Brain pericyte (primary cell): ENCODE measurements at places on chromosomes 12 and 14.
A peak's percentile ranks its signal among the peaks of the same experiment; 100 is the strongest.

DNA sequence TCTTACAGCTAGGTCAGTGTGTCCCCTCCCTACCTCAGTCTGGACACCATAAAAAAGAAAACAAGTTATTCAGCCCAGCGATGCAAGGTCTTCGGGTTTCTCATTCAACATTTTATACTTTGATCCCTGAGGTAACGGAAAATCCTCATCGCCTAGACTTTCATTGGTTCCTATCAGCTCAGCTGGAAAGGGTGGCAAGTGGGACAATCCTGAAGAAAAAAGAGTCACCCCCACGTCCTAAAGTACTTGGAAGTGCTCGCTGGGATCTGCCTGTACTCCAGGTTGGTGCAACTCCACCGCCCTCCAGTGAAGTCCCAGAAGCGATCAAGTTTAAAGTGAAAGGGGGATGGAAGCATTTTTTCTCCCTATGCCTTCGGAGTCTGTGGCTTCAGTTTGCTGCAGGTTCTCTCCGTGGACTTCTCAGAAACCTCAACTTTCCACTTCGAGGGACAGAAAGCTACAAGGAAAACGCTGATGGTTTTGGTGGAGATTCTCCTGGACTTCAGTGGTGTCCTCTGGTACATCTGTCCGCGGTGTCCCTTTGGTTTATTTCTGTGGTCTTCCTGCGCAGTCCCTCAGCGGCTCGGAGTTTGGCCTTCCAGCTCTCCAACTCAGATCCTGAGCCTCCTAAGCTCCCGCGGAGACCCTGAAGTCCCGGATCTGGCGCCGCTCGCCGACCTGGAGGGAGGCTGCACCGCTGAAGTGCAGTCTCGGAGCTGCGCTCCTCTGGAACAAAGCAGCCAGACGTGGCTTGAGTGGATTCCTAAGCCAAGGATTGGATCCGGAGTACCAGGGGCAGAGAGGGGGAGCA lies 1.8 kb upstream of the LRFN5 start:
- peak; percentile 50 for DNase-seq

- no peak for DNase-seq
Measured at GRCh38 chr14:50920482-50921230, 23.6 kb downstream of the PYGL start.

DNA sequence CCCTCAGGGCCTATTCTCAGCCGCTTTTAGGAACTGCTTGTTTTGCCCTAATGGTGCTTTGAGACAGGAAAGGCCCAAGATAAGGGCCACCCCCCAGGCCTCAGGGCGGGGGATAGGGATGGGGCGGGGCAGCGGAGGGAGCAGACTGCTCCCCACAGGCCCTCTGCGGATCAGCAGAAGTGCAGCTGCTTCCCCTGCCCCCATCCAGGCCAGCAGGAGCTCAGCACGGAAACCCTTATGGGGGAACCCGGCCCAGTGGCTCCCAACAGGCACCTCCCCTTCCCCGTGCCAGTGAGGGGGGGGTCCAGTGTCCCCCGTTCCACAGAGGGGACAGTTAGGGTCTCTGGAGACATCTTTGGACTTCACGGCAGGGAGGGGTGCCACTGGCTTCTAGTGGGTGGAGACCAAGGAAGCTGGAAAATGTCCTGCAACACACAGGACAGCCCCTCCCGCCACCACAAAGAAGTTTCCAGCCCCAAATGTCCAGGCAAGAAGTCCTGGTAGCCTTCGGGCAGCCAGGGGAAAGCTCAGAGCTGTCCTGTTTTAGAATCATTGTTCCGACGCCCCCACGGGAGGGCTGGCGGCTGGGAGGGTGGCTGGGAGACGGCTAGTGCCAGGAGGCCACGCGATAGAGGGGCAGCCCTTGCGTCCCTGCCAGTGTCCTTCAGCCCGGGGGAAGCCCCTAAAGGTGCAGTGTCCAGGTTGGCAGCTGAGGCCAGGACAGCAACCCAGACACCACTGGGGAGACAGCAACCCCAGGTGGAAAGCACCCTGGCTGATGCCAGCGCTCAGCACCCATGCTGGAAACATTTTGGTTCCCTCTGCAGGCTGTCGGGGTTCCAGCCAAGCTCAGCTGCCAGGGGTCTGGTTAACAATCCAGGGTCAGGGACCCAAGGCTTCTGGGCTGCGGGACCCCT lies 10.4 kb upstream of the GPR132 start:
- no peak for DNase-seq

- DNase-seq: no peak
Measured at GRCh38 chr12:18306311-18306710, 45.0 kb downstream of the PIK3C2G start.

DNA sequence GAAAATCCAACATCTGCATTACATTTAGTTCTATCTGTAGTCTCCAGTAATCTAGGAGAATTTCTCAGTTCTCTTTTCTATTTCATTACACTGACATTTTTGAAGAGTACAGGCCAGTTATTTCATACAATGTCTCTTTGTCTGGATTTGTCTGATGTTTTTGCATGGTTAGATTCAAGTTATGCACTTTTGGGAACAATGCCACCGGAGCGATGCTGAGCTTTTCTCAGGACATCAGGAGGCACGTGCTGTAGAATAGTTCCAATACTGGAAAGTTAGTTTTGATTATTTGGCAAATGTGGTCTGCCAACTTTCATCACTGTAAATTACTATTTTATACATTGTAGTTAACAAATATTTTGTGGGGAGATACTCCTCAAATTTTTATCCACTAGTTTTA lies 43.1 kb downstream of the ALDH1L2 start:
- no peak for DNase-seq

- no peak for DNase-seq
Measured at GRCh38 chr12:126157575-126157966, 1092.3 kb downstream of the AACS start.

GRCh38 chr12:96807741-96808140 lies 99.3 kb upstream of the NEDD1 start:
- no peak for DNase-seq

DNA sequence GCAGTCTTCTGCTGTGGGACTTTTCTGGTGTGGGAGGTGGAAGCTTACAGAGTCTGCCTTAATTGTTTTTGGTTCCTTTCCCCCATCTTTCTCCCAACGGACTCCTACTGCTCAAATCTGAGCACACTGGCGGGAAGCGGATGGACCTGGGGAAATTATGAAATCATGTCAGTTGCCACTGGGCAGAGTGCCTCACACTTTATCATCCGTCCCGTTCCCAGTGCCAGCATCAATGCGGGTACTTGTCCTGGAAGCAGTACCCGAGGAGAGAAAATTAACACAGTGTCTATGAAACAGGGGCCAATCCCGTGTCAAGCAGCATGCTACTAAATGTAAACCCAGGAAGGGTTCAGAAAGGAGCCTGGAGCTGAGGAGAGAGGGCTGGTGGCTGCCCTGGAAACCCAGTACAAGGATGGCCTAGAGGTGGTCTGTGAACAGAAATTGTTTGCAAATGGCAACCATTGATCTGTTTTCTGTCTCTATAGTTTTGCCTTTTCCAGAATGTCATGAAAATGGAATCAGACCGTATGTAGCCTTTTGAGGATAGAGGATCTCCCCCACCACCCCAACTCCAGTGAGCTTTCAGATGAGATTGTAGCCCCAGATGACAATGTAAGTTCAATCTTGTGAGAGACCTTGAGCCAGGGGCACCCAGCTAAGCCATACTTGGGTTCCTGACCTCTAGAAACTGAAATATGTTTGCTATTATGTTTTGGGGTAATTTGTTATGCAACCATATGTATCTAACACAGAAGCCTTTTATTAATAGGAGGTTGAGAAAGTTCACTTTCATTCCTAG lies 908 bp upstream of the CDKL1 start:
- no peak for DNase-seq

DNA sequence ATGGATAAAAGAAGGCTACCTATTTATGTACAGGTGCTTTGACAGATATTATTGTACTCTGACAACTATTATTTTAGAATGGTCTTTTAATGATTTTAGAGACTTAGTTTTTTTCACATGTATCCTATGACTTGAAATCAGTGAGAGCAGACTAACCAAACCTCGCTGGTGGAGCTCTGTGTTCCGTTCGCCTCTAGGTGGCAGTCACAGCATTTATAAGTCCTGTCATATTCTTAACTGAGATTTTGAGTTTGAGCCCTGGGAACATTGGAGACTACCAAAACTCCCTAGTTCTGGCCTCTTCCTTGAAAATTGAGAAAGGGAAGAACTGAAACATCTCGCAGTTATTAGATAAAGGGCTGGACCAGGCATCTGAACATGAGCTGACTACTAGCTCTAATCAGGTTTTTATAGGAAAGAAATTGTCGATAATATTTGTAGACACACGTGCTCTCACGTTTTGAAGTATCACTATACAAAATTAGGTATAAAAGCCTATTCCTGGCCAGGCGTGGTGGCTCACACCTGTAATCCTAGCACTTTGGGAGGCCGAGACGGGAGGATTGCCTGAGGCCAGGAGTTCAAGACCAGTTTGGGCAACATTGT lies 48.3 kb downstream of the TTLL5 start:
- DNase-seq: peak; percentile 53

DNA sequence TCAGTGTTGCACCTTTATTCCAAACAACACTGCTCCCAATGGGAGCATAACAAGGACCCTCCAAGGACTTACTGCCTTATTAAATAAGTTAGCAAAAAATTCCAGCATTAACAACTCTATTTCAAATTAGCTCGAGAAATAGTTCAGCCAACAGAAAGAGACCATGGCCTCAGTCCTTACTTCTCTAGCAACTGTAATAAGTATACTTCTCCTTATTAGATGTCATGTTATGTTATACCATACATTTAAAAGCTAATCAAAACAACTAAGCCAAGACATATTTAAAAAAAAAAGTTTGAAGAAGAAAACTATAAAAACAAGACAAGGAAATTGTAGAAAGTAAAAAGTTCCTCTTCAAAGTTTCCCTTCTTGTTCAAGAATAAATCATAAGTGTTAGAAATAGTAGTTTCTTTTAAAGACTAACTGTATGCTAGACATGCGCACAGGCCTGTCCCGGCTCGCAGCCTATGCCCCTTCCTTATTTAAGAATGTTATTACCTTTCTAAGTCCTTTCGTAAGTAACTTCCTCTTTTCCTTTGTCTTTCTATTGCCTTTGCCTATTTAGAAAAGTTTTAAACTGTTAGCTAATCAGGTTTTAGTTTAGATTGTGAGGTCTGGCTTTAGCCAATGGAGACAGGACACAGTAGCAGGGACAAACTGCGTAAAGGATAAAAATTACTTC lies 68.6 kb downstream of the RESF1 start:
- no peak for DNase-seq

GRCh38 chr12:88518863-88519403 lies 61.3 kb downstream of the KITLG start:
- no peak for DNase-seq

GRCh38 chr14:97058074-97058467 lies 260.9 kb downstream of the VRK1 start:
- DNase-seq: no peak

GRCh38 chr12:89593873-89594272 lies 68.0 kb upstream of the POC1B start:
- DNase-seq: no peak

DNA sequence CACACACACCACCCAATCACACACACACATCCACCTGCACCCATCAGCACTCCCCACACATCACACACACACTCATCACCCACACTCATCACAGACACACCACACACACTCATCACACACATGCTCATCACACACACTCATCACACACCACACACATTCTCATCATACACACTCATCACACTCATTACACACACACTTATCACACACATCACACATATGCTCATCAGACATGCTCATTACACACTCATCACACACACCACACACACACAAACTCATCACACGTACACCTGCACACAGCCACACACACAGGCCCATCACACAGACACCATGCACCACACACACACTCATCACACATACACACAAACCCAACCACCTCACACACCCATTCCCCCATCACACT lies 107.5 kb upstream of the C14orf180 start:
- no peak for DNase-seq
